ENCODE measurements at places on chromosomes 12 and 14.

- no peak for DNase-seq
These were observed 50.8 kb downstream of the TTLL5 start for GRCh38 chr14:75711796-75712211.

DNA sequence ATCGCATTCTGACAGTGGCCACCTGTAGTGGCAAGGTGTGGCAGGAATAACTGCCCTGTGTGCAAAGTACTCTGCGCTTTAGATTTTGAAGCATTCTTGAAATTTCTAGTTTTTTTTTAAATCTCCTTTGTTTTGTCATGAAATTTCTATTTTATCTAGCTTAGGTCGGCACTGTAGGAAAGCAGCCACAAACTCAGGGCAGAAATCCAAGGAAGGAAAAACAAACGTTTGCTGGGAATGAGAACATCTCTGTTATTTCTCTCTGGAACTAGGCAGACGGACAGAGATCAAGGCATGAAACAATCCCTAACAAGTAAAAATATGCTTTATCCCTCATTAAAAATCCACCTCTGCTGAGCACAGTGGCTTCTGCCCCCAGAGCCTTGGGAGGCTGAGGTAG, 1.3 kb upstream of the NR2C1 start:
- no peak for DNase-seq

DNA sequence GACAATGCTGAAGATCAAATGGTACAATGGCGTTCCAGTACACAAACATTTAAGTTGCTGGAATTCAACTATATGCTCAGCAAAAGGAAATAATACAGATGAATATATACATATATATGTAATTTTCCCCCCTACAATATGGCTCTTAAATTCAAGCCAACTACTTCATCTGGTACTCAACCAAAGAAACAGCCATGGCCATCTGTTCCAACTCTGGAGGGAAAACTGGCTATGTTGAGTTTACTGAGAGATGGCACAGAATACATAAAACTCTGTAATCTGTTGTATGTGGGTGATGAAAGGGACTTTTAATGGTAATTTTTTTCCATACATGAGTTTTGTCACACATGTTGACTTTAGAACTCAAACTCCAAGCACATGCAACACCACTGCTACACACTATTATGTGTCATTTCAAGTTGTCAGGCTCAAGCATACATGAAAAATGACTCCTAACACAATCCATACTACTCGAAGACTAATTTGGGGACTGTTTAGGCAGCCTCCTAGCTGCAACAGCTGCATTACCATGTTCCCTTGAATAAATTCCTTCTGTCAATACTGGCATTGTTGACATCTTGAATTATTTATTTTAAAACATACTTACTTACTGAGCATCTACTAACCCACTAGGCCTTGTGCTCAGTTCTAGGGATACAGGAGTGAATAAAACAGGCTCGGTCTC, 38.2 kb upstream of the MAP3K9 start:
- DNase-seq: no peak

- DNase-seq: no peak
These were observed 243.1 kb downstream of the AKAP6 start for GRCh38 chr14:32571995-32572866.

Data from stimulated activated CD4-positive, alpha-beta T cell treated with anti-CD3 and anti-CD28 coated beads, Interleukin-12 subunit alpha, Interleukin-12 subunit beta, amount 100 ng/mL, for 48 hours (primary cell).